ENCODE measurements at places on chromosomes 1 and 21. TPM values are rescaled to one million over a fixed set of nuclear protein-coding genes. Genes with fewer than 3 reads are reported as not detected.

GRCh38 chr21:15324542-15324941 lies 259.7 kb upstream of the NRIP1 start:
- no peak overlapping the region for H3K27ac ChIP-seq
- DNase-seq: no peak
- H3K27me3 ChIP-seq: no peaks in the 10 kb centered on the region
- no peak overlapping the region for H3K4me3 ChIP-seq
- H3K36me3 ChIP-seq: no peaks in the 10 kb centered on the region

- no peak for DNase-seq
- H3K4me3 ChIP-seq: no peak overlapping the region
- no peak overlapping the region for H3K27ac ChIP-seq
- H3K27me3 ChIP-seq: 0 out of 2 replicates have a peak, but pooled peaks cover 2% of the 10 kb centered on the region
Observed at GRCh38 chr1:177472567-177472966, 301.8 kb downstream of the BRINP2 start.

DNA sequence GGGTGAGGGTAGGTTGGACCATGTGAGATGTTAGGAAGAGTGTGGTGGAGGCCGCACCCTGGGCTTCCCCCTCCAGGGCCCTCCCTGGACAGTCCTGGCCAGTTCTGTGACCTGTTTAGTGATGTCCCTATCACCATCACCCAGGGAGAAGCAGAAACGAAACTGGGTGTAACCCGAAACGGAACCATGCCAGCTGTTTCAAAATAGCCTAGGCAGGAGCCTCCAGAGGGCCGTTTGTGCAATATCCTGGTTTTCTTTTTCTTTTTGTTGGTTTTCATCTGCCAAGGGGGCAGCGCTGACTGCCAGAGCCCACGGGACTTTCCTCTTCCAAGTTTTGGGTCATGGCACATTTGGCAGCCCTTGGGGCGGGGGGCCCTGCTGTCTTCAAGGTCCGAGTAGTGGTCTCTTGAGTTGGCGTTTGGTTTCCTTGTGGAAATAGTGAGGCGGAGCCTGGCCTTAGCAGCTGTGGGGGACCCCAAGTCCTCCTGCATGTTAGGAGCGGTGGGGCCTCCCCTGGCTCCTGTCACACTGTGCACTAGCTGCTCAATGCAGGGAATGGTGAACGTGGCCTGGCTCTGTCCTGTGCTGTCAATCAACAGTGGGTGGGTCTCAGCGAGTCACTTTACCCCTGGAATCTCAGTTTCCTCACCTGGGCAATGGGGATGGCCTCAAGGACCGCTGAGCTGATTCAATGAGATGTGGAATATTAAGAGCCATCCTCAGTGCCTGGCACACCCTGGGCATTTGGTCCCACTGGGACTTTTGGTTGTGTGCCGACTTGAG lies 90.7 kb downstream of the ARHGEF10L start:
- H3K4me3 ChIP-seq: no peak overlapping the region
- H3K36me3 ChIP-seq: peaks cover 28% of the 10 kb centered on the region
- peaks cover 17% of the 10 kb centered on the region for H3K4me1 ChIP-seq
- no peak overlapping the region for H3K27ac ChIP-seq
- no peak for DNase-seq
- H3K27me3 ChIP-seq: no peaks in the 10 kb centered on the region

DNA sequence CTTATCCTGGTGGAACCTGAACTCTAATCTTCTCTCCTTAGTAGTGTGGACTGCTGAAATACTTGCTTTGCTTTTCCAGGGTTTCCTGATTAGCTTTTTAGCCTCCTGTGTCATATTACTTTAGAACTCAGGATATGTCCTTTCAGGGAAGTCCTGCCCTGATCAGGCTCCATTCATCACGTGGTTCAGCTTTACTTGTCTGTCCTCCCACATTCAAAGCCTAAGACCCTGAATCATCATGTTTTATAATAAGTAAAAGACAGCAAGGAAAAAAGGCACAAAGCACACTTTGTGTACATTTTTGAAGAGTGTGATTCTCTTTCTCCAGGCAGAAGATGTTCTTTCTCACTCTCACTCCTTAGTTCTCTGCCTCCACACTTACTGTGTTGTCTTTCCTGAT lies 70.6 kb downstream of the PATJ start:
- H3K27me3 ChIP-seq: no peaks in the 10 kb centered on the region
- no peak overlapping the region for H3K27ac ChIP-seq
- H3K36me3 ChIP-seq: no peaks in the 10 kb centered on the region
- DNase-seq: no peak

DNA sequence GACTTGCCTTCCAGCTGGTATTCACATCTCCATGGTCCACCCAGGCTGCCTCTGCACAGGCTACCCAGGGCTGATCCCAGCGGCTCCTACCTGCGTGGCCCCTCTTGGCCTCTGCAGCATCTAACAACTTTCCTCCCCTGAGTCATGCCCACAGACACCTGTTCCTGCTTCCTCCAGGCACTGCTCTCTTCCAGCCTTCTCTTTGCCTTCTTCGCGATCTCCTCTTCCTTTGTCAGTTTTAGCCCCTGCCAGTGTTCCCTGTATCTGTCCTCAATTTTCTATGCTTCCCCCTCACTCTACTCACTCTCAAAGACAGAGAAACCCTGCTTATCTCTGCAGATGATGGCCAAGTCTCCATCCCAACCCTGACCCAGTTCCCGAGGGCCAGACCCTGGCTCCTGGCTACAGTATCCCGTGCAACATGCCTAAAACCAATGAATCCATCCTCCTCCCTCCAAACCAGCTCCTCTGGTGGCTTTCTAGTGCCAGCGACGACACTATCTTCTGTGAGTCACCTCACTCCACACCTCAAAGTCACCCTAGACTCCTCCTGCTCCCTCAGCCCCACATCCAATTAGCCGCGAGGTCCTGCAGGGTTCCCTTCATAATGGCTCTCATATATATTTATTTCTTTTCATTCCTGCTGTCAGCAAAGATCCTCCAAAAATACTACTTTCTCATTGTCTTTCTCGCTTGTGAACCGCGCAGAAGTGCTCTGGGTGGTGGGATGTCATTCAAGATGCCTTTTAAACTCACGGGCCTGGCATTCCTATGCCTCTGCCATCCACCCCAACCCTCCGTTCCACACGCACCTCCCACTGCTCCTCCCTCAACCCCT lies 259.2 kb downstream of the TOMM20 start:
- no peaks in the 10 kb centered on the region for H3K27me3 ChIP-seq
- H3K27ac ChIP-seq: no peak overlapping the region
- no peaks in the 10 kb centered on the region for H3K36me3 ChIP-seq

The SLC16A4 gene
- 17.4 TPM for total RNA-seq

The GNG12 gene
- total RNA-seq: 330 TPM

The CLCA2 gene
- not detected for total RNA-seq

DNA sequence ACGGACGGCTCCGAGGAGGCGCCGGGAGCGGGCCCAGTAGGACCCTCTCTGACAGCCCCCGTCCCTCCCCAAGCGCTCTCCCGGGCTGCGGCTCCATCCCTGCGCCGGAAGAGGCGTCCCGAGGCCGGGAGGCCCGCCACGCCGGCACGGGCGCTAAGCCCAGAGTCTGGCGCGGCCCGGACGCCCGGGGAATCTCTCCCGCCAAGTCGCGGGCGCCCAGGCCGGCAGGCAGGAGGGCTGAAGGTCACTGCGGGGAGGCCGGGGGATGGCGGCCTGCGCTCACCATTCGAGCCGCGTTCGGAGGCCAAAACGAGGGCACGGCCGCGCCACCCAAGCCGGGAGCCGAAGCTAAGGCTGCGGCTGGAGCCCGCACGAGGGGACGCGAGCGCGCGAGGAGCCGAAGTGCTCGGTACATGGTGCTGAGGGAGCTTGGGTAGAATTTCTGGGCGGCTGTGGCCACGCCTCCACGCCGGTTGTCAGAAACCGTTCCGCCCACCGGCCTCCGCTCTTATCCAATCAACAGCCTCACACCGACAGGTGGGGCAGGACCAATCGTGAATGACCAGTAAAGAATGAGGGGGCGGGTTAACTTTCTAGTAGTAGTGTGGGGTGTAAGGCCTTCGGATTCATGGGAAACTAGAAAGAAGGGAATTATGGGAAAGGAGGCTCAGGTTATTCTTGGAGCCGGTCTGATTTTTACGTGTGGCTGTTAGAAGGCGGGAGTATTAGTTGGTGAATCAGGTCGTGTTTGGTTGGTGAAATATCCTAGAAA lies at the start of gene FH:
Gene FH (minus strand): TSS at position 448 of the 772 bp plus-strand sequence. CDS start 33 bp downstream, at position 415.
- H3K4me3 ChIP-seq: peak within 1 kb of the TSS; percentile 70
- peaks cover 5% of the 10 kb centered on the region for H3K27me3 ChIP-seq
- peaks cover 13% of the 10 kb centered on the region for H3K36me3 ChIP-seq
- H3K4me1 ChIP-seq: no peaks in the 10 kb centered on the region
- peak; percentile 92 for DNase-seq

DNA sequence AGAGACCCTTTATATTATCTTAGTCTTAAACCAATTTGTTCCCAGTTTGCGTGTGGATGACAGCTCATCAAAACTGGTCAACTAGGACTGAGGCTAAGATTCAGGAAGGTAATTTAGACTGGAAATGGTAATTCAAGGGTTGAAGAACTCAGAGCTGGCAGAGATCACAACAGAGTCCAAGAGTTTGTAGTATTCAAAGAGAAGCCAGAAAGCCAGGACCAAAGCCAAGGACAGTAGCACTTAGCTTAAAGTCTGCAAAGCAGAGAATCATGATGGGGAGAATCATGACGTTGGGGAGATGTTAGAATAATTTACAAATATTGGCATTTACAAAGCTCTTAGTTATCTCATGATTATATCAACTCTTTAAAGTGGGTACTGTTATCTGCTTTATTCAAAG lies 32.6 kb downstream of the RNF11 start:
- H3K27me3 ChIP-seq: no peaks in the 10 kb centered on the region
- peaks cover 56% of the 10 kb centered on the region for H3K4me1 ChIP-seq
- H3K4me3 ChIP-seq: no peak overlapping the region
- H3K36me3 ChIP-seq: peaks cover 50% of the 10 kb centered on the region

GRCh38 chr1:182726912-182727311 lies 42.5 kb upstream of the RGS8 start:
- H3K27me3 ChIP-seq: no peaks in the 10 kb centered on the region
- no peaks in the 10 kb centered on the region for H3K36me3 ChIP-seq
- H3K27ac ChIP-seq: no peak overlapping the region
- no peak overlapping the region for H3K4me3 ChIP-seq
- H3K4me1 ChIP-seq: no peaks in the 10 kb centered on the region
- no peak for DNase-seq

GRCh38 chr21:36663033-36663855 lies 35.7 kb upstream of the SIM2 start:
- H3K36me3 ChIP-seq: no peaks in the 10 kb centered on the region
- H3K4me1 ChIP-seq: no peaks in the 10 kb centered on the region
- H3K27me3 ChIP-seq: no peaks in the 10 kb centered on the region
- no peak overlapping the region for H3K4me3 ChIP-seq

- no peaks in the 10 kb centered on the region for H3K27me3 ChIP-seq
- peak overlapping the region; percentile 93 for H3K4me3 ChIP-seq
- DNase-seq: peak; percentile 86
- H3K36me3 ChIP-seq: peaks cover 39% of the 10 kb centered on the region
- H3K27ac ChIP-seq: peak overlapping the region; percentile 88
Observed at GRCh38 chr21:33587792-33588484, 546 bp downstream of the DONSON start.

GRCh38 chr1:112358061-112358770 lies 37.8 kb upstream of the CTTNBP2NL start:
- no peak overlapping the region for H3K27ac ChIP-seq
- H3K4me3 ChIP-seq: no peak overlapping the region
- DNase-seq: peak; percentile 7
- no peaks in the 10 kb centered on the region for H3K36me3 ChIP-seq
- H3K4me1 ChIP-seq: 0 out of 2 replicates have a peak, but pooled peaks cover 5% of the 10 kb centered on the region

The PRKAA2 gene
- total RNA-seq: 0.13 TPM

All from SJSA1 (cell line).